ENCODE measurements at places on chromosomes 5 and 9.
A peak's percentile ranks its signal among the peaks of the same experiment; 100 is the strongest.

- DNase-seq: no peak
Measured at GRCh38 chr5:139473105-139473504, 2.3 kb downstream of the SMIM33 start.

DNA sequence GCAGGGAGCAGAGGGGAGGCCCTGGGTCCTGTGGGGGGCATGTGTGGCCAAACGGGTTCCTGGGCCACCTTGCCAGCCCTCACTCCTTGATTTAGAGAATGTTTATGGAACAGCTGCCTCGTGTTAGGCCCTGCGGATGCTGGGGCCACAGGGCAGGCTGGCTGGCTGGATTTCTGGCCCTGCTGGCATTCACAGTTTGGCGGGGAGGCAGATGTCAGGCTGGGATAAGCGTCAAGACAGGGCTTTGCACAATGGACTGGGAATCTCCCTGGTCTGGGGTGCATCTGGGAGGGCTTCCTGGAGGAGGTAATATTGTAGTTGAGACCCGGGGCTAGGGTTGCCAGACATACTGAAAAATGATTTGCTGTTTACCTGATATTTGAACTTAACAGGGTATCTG, 13.8 kb downstream of the NCS1 start:
- DNase-seq: no peak

DNA sequence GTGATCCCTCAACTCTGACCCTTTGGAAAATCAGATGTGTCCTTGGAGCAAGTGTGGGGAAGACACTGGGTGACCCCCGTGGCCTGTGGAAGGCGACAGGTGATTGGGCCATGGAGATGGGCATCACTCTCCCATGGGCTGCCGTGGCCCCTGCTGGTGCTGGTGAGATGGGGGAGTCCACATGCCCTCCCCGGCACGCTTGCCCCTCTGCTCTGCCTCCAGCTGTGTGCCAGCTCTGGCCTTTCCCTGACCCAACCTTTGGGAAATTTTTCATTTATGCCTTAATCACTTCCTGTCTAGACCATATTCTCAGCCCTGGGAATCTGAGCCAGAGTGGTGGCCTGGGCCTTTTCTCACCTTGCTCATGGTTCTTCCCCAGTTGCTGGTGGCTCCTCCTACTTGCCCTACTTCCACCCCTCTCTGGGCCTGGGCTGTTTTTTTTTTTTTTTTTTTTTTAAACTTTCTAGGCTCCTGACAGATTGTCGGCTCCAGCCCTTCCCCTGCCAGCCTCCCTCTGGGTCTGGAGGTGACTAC, 56.6 kb downstream of the RGS3 start:
- peak; percentile 60 for DNase-seq

DNA sequence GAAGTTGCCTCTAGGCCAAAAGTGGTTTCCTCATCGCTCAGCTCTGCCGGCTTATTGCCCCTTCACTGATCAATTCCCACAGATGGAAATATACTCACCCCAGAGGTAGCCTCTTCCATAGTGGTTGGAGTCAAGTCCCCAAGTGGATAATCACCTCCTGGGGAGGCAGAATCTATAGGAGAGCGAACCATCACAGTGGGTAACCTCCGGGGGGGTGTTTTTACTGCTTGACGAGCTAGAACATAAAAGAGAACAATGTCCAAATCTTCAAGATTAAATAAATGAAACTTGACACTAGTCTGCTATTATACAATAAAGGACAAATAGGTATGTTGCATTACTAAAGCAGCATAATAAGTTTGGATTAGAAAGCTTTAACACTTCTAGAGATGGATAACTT, 9.3 kb downstream of the BRD8 start:
- no peak for DNase-seq

Measured in stimulated activated CD4-positive, alpha-beta T cell treated with anti-CD3 and anti-CD28 coated beads, Interleukin-4, amount 100 ng/mL, for 24 hours (primary cell).